ENCODE measurements at places on chromosomes 13 and 19.

GRCh38 chr13:73334445-73334844 lies 275.6 kb downstream of the KLF5 start:
- DNase-seq = no peak

- DNase-seq = no peak
Observed at GRCh38 chr13:76822698-76823267, 63.4 kb downstream of the KCTD12 start.

DNA sequence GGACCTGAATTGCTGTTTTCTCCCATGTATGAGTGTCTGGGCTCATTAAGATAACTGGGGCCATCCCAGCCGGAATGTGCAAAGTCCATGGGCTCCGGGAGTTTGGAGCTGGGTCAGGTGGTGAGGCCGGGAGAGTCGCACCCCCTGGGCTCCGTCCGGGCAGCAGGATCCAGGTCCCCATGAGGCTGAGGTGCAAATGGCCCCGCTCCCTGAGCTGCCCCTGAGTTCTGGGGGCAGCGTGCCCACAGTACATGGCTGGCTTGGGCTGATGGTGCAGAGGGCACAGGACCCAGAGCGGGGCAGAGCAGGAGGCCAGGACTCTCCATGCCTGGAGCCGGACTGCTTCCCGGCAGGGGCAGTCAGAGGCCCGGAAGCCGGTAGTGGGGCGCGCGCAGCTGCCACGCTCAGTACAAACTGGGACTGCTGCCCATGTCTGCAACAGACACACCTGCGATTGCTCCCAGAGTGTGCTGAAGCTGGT lies 136.0 kb downstream of the KDM4B start:
- no peak for DNase-seq

DNA sequence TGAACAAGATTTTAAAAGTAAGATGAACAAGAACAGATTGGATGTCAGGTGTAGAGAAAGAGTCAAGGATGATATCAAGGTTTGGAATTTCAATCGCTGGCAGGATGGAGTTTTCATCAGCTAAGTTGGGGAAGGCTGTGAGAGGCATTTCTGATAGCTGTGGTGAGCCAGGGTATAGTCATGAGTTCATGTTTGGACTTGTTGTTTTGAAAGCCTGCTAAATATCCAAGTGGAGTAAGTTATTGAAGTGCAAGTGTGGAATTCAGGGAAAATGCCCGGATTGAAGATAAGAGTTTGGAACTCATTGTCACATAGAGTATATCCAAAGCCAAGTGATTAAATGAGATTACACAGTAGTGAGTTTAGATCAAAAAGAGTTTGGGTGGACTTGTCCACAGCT lies 11.0 kb upstream of the EPSTI1 start:
- DNase-seq = no peak

DNA sequence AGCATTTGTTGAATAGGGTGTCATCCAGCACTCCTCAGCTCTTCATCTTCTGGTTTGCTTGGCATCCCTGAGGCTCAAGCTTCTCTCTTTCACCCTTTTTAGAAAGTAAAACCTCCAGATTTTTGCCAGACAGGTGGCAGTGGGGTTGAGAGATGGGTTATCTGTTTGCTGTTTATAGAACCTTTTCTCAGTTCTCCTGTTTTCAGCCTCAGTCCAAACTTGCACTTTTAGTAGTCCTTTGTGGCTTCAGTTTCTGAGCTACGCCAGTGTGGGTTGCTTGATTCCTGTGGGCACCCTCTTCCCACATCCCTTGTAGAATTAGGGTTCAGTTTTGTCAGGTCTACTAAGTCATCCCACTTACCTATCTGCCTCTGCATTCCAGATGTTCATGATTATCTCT lies 147.9 kb downstream of the PAN3 start:
- no peak for DNase-seq

- no peak for DNase-seq
Observed at GRCh38 chr13:48551329-48551728, 18.4 kb upstream of the RCBTB2 start.

DNA sequence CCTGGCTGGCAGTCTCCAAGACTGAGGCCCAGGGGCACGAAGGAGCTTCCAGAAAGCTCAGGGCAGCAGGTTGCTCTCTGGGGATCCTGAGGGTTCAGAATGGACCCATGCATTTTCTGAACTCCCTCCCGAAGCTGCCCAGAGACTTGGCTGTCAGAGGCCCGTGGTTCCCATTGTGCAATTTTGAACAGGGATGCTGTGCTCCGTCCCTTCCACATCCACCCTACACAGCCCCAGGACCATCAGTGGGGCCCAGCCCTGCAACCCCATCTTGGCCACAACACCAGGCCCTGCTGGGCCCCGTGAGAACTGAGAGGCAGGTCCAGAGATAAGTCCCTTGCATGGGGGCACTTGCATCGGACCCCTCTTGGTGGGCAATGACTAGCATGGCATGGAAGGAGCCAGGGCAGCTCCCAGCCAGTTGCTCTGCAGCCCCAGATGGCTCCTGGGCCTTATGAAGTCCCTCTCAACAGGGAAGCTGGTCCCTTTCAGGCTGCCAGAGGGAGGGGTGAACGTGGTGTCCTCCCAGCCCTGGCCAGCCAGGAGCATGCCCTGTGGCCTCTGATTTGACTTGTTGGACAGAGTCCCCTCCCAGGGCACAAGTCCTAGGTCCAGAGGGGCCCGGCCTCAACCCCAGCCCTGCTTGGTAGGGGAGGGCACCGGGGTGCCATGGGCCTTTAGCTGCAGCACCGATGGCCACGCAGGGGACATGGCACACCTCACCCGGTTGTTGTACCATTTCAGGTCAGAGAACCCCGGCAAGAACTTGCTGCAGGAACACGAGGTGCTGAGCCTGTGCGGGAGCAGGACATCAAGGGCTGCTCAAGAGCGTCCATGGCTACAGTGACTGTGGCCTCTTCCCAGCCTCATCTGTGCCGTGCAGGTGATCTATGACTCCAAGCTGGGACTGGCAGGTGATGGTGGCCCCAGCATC lies 17.3 kb upstream of the ZNF14 start:
- DNase-seq = no peak

- DNase-seq = no peak
Observed at GRCh38 chr19:35261356-35262100, 7.2 kb upstream of the USF2 start.

DNA sequence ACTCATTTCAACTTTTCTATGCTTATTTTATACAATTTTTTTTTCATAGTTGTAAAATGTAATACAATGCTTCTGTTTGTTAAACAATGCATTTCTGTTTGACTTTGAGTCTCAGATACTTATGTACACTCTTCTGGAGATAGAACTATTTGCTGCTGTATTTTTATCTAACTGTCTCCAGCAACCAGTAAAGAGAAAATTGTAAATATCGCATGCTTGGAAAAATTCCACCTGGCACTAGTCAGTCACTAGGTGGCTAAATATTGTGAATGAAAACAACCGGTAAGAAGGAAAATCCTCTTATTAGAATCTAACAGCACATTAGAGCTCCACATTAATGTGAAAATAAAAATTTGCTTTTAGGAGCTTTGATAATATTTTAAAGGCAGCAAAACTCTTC lies 876.5 kb downstream of the PCDH9 start:
- no peak for DNase-seq

- DNase-seq = no peak
Observed at GRCh38 chr19:30078381-30078910, 136.4 kb downstream of the URI1 start.

- no peak for DNase-seq
Observed at GRCh38 chr13:100273552-100273951, 184.7 kb downstream of the PCCA start.

- DNase-seq = no peak
Observed at GRCh38 chr19:51354103-51354741, 12.0 kb downstream of the ETFB start.

DNA sequence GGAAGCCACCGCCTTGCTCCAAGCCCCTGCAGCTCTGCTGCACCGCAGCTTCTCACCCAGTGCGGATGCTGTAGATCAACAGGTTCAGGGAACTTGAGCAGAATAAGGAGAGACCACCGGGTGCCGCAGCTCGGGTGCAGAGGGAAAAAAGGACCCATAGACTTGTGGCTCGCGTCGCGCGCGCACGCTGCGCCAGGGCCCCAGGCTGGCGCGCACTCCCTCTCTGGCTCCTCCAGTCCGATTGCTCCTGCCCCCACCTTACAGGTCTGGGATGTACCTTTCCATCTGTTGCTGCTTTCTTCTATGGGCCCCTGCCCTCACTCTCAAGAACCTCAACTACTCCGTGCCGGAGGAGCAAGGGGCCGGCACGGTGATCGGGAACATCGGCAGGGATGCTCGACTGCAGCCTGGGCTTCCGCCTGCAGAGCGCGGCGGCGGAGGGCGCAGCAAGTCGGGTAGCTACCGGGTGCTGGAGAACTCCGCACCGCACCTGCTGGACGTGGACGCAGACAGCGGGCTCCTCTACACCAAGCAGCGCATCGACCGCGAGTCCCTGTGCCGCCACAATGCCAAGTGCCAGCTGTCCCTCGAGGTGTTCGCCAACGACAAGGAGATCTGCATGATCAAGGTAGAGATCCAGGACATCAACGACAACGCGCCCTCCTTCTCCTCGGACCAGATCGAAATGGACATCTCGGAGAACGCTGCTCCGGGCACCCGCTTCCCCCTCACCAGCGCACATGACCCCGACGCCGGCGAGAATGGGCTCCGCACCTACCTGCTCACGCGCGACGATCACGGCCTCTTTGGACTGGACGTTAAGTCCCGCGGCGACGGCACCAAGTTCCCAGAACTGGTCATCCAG lies 964 bp downstream of the PCDH17 start:
- no peak for DNase-seq

- DNase-seq = no peak
Observed at GRCh38 chr19:55132453-55133129, 15.2 kb upstream of the PPP1R12C start.

GRCh38 chr19:39031368-39032062 lies 834 bp downstream of the FBXO27 start:
- DNase-seq = peak; percentile 74

GRCh38 chr19:41427647-41428480 lies 690 bp upstream of the B3GNT8 start:
- DNase-seq = no peak

GRCh38 chr19:16293118-16294091 lies 31.2 kb upstream of the KLF2 start:
- no peak for DNase-seq

DNA sequence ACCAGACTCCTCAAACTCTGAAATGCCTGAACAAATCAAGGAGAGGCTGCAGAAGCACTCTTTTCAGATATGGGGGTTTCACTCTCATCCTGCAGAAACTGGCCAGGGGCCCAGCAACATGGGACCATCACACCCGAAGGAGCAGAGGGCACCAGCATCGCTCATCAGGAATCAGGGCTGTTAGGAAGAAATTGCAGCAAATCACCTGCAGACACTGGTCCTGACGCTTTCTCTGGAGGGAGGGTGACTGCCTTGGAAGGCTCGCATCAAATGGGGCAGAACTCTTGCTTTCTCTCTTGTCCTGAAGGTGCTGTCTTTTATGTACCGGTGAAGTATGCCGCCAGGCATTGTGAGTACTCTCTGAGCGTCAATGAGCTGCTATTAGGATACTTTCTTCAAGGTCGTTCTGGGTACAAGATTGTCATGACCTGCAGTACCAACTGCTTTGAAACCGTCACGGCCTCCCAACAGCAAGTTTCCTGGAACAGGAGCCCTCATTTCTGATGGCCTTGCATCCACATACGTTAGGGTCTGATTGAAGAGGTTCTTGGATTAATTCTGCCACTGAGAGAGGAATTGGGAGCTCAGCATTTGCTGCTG lies 155.7 kb upstream of the SOX1 start:
- no peak for DNase-seq

DNA sequence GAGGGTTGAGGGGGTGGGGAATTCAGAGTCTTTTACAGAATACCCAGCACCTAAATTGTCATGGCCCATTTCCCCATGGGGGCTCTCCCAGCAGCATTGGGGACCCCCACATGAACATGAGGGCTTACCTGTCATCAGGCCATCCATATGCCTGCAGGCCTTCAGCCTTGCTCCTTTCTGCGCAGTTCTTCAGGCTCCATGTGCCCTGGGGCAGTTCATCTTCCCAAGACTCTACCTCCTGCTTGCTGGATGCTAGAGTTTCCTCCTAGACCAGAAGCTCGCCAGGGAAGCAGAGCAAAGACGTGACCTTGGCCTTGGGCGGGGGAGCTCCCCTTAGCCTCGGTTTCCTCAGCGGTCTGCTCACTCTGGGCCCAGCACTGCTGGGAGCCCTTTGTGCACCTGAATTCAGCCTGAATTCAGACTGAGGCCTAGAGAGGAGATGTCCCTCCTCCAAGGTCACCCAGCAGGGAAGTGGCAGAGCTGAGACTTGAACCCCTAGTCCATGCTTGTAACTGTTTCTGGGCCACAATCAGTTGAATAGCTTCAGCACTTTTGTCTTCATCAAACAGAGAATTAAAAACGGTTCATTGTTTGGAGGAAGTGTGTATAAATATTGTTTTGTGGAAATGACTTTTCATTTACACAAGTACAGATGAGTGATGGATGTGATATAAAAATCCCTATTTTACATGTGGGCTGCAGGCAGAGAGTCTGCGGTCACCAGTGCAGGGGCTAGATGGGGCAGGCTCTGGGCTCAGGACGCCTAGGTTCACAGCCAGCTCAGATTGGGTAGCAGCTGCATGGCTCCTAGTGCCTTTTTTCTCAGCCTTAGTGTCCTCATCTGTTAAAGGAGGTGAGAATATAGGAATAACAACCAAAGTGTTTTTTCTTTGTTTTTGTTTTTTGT lies 9.5 kb downstream of the PPP5C start:
- DNase-seq = no peak

- DNase-seq = no peak
Observed at GRCh38 chr19:1157931-1158884, 15.9 kb downstream of the SBNO2 start.

DNA sequence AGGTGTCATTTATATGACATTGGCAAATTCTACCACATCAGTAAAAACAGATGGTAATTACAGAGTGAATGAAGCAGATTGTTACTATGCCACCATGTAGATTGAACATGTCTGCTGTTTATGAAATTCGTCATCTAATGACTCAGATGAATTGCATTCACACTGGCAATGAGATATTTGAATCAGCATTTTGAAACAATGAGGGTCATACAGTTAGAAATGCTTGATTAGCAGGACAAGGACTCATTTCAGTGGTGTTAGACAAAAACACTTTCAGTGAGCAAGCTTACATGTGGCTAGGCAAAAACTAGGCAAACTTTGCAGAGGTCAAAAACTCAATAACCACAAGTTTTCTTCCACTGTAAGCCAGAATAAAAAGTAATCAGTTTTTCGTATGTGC lies 1165.0 kb downstream of the SLITRK1 start:
- DNase-seq = no peak

DNA sequence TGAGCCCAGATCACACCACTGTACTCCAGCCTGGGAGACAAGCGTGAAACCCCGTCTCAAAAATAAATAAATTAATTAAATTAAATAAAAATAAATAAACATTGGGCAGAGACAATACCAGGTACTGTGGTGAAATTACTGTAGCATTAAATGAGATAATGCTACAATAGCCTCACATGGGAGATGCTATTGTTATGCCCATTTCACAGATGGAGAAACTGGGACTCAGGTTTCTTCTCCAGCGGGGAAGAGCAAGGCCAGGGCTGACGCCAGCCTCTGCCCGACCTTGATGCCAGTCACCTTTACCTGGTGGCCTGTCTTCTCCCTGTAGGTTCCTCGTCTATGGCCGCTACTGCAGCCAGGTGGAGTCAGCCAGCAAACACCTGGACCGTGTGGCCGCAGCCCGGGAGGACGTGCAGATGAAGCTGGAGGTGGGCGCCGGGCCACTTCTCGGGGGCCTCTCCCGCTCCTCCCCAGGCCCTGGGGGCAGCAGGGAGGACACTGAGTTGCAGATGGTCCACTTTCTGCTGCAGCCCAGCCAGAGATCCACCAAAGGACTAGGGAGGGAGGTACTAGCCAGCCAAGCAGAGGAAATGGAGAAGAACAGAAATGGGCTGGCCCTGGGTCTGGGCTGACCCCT lies 53.9 kb downstream of the VAV1 start:
- DNase-seq = no peak
